ENCODE measurements at places on chromosomes 1 and 21.

GRCh38 chr21:27269644-27270043 is 302.8 kb upstream of the ADAMTS5 start:
- DNase-seq: no peak

- DNase-seq: peak; percentile 27
Observed at GRCh38 chr1:189269011-189269410, 1208.7 kb downstream of the BRINP3 start.

- DNase-seq: no peak
Observed at GRCh38 chr1:41468122-41468762, 16.2 kb downstream of the EDN2 start.

DNA sequence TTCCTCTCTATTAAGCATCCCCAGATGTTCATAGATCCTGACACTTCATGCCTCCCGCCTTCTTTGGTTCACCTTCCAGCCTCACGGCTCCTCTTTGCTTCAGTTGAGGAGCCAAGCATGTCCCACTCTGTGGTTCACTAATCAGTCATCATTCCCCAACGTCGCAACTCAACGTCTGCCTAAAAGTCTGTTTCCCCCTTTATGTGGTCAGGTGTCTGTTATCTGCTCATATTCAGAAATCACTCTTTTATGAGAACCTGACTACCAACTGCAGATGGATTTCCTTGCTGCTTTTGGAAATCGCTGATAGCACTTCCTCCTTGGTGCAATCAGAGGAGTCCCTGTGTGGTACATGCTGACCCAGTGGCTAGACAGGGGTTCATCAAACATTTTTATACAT is 94.1 kb upstream of the VANGL1 start:
- DNase-seq: no peak

- no peak for DNase-seq
Observed at GRCh38 chr21:33246506-33246905, 16.8 kb downstream of the IFNAR2 start.

DNA sequence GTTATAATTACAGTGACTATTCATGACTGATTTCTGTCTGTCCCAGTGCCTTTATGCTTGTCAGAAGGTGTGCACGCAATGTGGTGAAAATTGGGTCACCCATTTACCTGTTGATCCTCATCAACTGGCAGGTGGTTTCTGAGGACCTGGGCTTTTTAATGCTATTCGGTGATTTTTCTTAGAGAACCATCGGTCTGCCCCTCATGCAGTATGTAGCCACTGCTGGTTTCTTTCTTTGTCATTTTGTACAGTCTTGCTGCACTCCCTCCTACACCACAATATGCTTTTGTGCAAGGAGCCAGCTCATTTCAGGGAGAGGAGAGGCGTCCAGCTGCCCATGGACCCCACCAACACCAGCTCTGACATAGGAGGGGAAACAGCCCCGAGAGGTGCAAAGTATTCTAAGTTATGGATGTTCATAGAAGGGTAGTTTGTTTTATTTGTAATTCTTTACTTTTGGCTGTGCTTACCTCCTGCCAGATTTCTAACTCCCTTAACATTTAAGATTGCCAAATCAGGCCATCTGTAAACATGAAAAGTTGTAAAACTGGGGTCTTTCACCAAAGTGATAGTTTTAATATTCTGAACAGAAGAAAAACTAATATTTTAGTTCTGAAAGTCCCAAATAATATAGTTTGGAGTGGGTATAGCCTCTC is 325.3 kb downstream of the PTBP2 start:
- DNase-seq: no peak

DNA sequence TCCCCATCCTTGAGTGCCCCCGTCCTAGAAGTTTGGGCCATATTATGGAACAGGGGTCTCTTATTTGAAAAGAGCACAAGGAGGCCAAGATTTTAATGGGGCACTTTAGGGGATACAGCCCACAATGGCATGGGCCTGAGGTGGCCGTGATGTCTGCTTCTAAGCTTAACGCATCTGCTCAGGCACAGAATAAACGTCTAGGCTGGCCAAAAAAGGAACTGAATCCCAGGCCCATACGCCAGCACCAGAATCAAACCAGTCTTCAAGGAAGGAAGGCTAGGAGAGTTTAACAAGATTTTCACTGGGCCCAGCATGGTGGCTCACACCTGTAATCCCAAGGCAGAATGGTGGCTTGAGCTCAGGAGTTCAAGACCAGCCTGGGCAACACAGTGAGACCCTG is 9.2 kb upstream of the SARS1 start:
- DNase-seq: no peak

DNA sequence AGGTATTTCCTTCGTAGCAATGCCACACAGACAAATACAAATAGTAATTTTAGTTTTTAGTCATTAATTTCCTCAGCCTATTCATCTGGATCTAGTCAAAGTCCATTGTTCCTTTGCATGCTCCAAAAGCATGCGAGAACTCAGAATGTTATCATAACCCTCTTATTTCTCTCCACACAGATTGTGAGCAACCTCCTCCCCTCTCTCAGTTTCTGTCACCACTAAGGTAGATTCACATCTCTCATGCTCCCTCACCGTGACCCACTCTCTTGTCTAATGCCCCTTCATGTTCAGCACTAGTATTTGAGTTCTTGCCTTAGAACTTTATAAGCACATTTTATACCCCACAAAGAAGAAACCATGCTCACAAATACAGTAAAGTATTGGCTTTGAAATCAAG is 582.4 kb downstream of the PLA2G4A start:
- no peak for DNase-seq

DNA sequence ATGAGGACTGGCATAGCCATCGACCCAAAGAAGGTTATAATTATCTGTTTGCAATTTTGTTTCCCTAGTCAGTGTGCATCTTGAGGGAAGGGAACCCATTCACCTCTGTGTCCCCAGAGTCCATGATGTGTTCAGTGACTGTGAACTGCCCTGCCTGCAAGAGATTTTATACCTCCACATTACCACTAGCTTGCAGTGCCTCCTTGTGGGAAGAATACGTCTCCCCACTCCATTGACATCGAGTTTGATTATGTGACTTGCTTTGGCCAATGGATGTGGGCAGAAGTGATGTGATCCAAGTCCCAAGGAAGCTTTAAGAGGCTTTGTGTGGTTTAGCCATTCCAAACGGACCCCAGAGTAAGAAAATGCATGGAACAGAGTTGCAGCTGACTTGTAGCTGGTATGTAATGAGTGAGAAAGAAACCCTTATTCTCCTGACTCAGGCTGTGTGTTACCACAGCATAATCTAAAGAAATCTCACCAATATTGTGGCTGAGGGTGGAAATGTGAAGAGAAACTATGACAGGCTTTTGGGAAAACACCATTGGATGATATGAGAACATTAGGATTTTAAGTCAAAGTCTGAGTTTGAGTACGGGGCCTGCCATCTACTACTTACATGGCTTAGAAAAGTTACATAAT is 47.8 kb upstream of the NRDC start:
- peak; percentile 82 for DNase-seq

- peak; percentile 91 for DNase-seq
Observed at GRCh38 chr1:106676021-106676420, 380.5 kb upstream of the PRMT6 start.

DNA sequence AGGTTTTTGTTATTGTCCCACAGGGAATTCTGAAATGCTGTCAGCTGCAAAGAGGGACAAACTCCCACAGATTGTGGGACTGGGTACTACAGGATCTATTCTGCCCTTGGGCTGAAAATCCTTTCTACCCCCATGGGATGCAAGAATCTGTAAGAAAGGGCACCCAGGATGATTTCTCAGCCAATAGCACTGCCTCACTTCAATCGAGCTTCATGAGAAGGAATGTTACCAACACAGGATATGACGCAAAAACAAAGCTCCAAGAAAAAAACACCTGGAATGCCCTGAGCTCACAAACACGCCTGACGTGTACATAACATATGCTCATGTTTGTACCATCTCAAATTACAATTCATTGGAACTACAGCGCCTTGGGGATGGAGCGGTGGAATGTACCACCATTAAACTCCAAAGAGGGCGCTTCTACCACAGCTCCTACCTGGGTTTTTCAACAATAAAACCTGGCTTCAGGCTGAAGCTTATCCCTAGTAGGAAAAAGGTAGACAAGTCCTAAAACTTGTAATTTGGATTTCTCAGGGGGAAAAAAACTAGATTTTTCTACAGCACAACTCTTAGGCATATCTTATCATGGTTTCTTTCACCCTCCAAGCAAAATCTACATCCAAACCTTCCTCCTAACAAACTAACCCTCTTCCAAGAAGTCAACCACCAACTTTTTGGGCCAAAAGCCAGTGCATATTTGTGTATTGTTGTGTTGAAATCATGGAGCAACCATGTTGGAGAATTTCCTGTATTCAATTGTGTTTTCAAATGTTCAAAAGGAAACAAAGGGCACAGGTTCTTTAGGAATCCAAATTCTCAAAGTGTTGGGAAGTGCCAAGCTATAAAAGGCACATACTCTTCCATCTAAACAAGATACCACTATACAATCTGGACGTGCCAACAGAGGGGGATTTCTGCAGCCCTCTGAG is 78.9 kb downstream of the TGFBR3 start:
- DNase-seq: peak; percentile 51

GRCh38 chr1:150009604-150010392 is 728 bp downstream of the OTUD7B start:
- peak; percentile 42 for DNase-seq

- no peak for DNase-seq
Observed at GRCh38 chr1:229759586-229759985, 133.5 kb downstream of the URB2 start.

DNA sequence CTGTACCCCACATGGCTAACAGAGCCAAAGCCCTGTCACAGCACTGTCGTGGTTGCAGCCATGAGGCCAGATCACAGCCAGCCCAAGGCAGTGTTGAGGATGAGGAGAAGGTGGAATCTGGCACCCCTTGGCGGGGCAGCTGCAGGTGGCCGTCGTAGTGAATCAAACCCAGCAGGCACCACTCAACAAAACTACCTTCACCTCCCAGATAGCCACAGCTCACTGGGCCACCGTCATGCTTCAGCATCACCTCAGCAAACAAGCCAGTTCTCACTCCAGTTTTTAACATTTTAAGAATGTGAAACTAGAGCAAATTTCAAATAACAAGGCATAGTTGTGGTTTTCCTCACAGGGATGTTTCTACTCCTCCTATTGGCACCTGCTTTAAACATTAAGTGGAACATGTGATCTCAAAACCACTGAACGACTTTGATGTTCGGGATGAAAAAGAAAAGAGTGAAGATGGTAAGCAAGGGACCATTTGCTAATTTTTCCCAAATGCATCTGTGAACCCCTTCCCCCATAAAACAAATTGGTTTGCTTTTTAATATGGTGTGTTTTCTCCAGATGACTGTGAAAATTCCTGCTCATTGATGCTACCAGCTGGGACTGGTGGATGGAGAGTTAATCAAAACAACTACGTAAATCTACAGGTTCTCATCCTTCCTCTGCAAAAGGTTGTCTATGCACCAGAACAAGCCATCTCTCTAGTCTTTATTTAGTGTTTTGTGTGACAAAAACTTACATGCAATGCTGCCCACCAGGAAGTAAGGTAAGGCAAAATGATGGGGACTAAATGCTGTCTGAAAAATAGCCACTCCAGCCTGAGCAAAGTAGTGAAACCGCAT is 45.5 kb downstream of the TOR1AIP2 start:
- DNase-seq: no peak

DNA sequence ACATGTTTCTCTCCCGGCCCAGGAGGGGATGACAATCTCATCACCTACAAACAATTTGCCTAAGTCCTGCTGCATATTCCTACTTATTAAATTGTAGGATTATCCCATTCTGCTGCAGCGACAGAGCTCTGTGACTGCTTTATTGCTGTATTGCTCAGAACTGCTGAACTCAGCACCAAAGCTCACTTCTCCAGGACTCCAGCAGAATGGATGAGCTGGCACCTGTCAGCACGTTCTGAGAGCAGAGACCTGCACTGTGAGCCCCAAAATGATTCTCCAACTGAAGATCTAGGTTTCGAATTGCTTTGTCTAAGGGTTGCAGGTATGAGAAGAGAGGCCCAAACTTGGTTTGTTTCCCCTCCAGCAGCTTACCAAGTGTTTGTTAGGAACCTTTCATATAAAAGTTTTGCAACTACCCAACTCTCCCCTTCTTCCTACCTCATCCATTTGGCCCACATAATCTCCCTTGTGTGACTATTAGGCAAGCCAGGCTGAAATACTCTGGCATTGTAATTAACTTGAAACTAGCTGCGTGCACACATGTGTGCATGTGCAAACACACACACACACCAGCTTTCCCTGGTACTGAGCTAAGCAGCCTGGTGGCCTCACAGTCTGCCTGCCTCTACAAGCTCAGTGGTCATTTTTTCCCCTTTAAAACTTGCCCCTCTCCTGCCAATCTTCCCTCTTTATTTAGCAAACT is 161.4 kb upstream of the CAMK1G start:
- no peak for DNase-seq

GRCh38 chr1:243598433-243598832 is 251.6 kb downstream of the AKT3 start:
- no peak for DNase-seq

DNA sequence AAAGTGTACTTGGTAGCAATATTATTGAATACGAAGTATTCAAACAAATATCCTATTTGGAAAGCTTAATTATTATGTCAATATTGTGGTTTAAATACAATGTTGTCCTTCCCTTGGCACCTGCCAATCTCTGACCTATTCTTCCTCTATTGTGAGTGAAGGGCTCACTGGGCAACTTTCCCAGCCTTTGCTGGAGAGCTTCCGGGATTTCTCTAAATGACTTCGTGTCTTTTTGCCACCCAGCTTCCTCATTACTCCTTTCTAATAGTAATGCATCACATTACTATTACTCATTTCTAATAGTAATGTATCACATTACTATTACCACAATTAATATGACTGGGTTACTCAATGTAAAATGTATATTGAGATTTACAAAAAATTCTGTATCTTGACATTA is 880.6 kb downstream of the BRINP3 start:
- peak; percentile 57 for DNase-seq

DNA sequence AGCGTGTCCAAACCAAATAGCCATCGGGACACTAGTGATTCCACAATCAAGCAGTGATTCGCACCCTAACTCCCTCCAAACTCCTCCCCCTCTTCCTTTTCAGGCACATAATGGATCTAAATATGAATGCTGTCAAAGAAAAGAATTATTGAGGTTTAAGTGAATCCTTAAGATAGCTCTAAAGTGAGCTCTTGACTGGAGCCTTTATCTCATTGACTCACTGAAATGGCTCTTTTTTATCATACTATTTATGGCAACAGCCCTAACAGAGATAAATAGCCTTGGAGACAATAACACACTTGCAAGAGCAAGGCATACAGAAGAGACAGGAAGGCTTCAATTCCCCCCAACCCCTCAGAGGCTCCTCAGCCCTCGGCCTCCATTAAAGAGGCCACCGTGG is 143.3 kb downstream of the PLXNA2 start:
- DNase-seq: no peak

DNA sequence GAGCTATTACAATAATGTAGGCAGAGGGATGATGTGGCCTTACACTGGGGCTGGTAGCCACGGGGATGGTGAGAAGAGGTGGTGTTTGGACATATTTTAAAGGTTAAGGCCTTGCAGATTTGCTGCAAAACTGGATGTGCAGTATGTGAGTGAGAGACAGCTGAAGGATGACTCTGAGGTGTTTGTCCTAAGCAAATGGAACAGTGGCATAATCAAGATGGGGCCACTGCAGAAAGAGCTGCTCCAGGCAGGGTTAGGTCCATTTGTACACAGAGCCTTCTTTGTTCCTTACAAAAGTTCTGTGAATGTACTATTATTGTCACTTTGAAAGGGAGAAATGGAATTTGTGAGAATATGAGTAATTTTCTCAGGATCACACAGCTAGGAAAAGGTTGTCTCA is 220.4 kb upstream of the ZP4 start:
- DNase-seq: no peak
